ENCODE measurements at places on chromosomes 16 and 17.

DNA sequence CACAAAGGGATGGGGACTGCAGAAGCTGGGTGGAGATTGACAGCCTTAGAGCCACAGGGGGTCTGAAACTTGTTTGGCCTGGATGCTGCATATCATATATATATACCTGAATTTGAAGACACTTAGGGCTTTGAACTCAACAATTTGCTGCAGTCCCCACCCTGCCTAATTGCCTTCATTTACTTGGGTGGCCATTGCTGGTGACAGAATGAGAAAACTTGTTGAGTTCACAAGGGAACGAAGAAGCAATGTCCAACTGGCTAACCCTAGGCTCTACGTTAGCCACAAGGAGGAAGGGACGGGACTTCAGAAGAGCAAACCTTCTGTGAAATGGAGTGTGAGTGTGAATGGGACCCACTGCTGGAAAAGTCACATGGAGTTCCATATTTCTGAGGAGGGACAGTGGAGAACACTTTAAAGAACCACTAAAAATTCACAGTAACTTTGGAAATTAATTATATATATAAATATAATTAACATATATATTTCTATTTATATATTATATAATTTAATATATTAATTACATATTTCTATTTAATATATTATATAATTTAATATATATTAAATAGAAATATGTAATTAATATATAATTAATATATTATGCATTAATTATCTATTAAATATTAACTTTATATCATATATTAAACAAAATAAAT lies 215.3 kb upstream of the SOX9 start:
- no peak for DNase-seq

GRCh38 chr16:49869731-49870130 lies 13.8 kb upstream of the ZNF423 start:
- no peak for DNase-seq

DNA sequence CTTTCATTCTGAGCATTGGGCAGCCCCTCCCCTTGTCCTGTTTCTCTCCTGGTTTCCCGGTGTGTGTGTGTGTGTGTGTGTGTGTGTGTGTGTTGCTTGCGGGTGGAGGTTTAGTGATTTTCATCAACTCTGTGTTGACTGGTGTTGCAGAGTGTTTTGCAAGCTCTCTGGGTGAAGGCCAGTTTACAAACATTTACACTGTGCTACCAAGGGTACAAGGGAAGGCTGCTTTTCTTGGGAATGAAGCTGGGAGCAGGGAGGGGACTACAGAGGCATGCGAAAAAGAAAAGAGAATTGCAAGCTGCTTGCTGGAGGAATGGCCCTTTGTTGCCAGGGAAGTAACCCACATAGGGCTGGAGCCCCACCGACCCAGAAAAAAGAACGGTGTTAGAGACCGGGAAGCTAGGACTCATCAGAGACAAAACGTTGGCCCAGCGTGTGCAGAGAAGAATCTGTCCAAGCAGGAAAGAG lies 29.6 kb downstream of the HS3ST3B1 start:
- DNase-seq: no peak

DNA sequence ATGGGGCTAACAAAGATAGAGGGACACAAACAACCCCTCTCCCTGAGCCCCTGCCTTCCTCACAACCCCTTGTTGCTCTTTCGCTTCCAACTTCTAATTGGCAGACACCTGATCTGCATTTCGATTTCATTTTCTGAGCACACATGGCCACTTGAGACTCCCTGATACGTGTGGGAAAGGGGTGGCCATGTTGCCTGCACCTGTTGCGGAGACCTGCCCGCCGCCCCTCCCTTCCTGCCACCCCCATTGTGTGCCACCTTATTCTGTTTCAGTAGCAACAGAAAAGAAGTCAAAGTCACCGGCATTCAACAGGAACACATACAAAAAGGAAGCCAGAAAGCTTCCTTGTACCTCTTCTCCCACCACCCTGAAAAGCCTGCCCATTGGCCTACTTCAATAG lies 254.7 kb upstream of the SOX9 start:
- no peak for DNase-seq

DNA sequence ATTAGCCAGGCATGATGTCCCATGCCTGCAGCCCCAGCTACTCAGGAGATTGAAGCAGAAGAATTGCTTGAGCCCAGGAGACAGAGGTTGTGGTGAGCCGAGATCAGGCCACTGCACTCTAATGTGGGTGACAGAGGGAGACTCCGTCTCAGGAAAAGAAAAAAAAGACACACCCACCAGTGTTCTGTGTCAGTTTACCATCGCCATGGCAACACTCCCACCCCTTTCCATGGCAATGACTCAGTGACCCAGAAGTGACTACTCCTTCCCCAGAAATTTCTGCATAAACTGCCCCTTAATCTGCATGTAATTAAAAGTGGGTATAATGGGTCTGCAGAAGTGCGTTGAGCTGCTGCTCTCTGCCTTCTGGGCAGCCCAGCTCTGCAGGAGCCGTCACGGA lies 4.0 kb upstream of the ZC3H18 start:
- no peak for DNase-seq

DNA sequence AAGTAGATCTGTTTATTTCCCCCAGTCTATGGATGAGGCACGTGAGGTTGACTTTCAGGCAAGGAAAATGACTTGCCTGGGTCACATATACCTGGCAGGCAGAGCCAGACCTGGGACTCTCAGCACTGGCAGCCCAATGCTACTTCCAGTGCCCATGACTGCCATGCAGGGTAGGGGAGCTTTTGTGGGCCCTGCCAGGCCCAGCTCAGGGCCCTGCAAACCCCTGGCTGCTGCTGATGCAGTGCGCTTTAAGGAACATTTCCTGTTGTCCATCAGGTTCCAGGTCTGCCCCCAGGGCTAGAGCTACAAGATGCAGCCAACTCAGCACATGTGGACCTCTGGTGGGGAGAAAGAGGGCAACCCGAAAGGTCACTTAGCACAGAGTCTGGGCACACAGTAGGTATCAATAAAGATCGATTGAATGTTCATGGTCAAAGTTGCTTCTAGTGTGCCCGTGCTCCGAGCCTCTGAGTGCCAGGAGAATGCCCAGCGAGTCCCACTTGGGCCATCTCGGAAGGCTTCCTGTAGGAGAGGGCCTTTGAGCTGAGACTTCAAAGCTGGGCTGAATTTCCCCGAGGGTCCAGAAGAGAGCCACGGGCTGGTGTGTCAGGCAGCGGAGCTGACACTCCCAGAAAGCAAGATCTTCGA lies 513 bp upstream of the TBX21 start:
- DNase-seq: no peak

DNA sequence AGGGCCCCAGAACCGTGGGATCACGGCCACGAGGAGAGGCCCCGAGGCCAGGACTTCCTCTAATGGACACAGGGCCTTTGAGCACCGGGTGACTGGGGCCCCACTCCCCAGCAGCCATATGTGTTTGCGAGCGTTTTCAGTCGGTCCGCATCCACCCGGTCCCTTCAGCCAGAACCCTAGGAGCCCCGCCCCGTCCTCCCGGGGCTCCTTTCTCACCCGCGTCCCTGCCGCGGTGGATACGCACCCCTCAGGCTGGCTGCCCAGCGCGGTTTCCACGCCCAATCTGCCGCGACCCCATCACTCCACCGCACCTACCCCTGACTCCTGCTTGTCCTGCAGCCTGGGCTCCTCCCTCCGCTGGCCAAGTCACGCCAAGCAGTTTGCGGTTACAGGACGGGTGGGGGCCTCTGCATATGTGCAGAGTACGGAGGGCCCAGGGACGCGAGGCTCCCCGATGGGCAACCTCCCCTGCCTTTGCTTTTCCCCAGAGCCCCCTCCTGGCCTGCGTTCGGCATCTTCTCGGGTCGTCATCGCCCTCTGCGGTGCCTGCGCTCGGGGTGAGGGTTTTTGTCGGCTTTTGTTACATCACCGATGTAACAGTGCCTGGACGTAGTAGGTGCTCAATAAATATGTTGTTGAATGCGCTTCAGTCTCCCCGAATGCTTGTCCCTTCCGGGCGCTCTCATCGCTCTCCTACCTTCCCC lies 1.0 kb upstream of the TTYH2 start:
- no peak for DNase-seq

Data from hippocampal formation (tissue), 2 donors.